GM03348 (cell line): ENCODE measurements at places on chromosomes 3 and 15.
A peak's percentile ranks its signal among the peaks of the same experiment; 100 is the strongest.

- DNase-seq: no peak
These were observed 8.8 kb upstream of the B3GNT5 start for GRCh38 chr3:183244219-183244618.

GRCh38 chr15:50496692-50497091 lies 49.8 kb downstream of the USP50 start:
- no peak for DNase-seq

DNA sequence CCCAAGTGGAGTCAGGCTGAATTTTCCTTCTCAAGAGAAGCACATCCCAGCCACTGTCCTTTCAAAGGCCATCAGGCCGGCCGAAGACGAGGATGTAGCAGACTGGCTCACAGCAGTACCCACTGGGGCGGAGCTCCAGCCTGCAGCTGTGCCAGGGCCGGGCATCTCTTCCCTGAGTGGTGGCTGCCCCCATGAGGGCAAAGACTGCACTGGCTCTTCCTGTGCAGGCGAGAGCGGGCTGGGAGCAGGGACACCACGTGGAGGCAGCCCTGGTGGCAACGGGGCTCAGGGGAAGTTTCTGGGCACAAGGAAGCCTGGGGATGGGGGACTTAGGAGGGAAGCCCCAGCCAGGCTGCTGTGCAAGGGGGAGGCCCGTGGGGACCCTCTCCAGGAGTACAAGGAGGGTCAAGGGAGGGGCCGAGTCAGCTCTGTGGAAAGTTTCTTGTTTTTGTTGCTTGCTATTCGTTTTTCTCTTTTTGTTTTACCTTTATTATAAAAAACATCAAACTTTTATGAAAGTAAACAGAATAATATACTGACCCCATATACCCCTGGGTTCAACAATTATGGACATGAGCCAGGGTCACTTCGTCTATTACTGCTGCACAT lies 66.1 kb downstream of the RPN1 start:
- DNase-seq: peak; percentile 89

- DNase-seq: peak; percentile 42
These were observed 19.5 kb downstream of the BMF start for GRCh38 chr15:40088929-40089755.

- peak; percentile 34 for DNase-seq
These were observed 514.1 kb upstream of the CFAP20DC start for GRCh38 chr3:59563966-59564365.

DNA sequence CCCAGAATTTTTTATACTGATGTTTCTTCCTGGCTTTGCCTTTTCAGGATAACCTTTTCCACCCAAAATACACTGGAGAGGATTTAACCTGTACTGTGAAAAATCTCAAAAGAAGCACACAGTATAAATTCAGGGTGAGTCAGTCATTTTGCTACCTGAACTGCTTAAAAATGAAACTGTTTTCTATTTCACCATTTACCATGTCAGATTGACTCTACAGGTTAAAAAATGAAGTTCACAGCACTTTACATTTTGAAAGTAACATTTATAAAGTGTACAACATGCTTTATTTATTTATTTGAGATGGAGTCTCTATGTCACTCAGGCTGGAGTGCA lies 115.2 kb downstream of the GHSR start:
- no peak for DNase-seq

- DNase-seq: peak; percentile 45
These were observed 123.2 kb downstream of the DNAJB8 start for GRCh38 chr3:128343287-128344051.

DNA sequence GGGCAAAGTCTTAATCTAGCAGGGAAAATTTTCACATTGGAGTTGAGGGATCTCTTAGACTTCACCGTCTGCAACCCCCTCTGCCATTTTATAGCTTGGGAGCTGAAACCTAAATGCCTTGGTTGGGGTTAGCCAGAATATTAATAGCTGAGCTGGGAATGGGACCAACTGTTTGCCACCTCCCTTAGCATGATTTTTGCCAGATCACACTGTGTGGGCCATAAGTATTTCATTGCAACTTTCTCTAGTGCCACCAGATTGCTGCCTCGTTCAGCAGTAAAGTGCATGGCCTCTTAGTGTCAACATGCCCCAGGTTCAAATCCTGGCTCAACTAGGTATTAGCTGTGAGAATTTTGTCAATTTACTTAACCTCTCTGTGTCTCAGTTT lies 55.9 kb upstream of the ABHD17C start:
- no peak for DNase-seq

- no peak for DNase-seq
These were observed 8.2 kb downstream of the HHATL start for GRCh38 chr3:42694366-42694765.

DNA sequence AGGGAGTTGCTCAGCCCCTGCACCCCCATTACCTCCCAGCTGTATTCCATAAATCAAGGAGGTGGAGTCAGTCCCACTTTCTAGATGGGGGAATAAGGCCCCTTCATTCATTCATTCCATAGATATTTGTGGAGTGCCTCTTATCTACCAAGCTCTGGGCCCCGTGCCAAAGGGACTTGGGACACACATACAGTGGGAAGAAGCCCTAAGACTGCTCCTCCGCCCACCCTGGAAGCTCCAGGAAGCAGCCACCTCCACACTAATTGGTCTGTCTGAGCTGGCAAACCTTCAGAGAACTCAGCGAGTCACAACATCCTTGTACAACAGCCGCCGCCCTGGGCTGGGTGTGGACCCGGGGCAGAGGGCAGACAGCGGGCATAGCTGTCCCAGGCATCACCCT lies 6.4 kb downstream of the STRA6 start:
- DNase-seq: peak; percentile 89

DNA sequence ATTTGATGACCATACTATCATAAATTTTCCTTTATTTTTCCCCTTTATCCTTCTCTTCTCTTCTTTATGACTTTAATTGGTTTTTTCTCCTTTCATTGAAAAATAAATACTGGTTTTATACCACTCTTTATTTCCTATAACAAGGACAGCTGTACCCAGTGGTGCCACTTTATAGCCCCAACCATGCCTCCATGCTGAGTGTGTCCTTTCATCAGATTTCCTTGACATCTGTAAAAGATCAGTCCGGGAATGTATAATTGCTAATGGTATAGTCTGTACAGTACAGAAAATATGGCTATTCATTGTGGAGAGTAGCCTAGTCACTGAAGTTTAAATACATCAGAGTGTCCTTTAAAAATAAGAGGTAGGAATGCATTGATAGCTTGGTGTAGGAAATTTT lies 74.6 kb downstream of the EPHA3 start:
- DNase-seq: no peak

- no peak for DNase-seq
These were observed 63.5 kb downstream of the CHRD start for GRCh38 chr3:184443364-184443763.

DNA sequence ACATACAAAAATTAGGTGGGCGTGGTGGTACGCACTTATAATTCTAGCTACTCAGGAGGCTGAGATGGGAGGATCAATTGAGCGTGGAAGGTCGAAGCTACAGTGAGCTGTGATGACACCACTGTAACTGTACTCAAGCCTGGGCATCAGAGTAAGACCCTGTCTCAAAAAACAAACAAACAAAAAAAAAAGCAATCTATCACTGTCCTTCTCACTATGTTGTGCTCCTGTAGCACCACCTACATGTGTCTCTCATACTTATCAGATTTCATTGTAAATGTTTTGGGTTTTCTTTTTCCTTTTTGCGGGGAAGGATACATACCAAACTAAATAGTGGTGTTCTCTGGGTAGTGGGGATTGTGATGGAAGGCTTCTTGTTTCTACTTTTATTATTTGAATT lies 14.8 kb downstream of the FANCD2 start:
- no peak for DNase-seq

GRCh38 chr3:124509884-124510283 lies 220.4 kb upstream of the UMPS start:
- DNase-seq: no peak

GRCh38 chr15:66482539-66482938 lies 15.0 kb downstream of the SNAPC5 start:
- no peak for DNase-seq

DNA sequence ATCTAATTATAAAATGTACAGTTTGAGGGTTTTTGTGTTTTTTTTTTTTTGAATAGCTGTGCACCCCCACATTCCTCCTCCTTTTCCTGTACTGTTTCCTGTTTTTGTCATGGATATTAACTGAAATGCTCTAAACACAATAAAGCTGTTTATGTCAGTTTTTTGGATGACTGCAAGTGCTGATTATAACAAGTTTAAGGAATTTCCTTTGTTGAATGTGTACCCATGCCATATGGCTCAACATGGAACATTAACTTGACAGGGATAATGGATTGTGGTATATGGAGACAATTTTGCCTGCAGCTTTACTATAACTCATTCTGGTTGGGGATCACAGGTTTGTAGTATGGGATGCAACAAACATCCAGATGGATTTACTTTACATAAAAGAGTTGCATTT lies 216.4 kb downstream of the TCF12 start:
- no peak for DNase-seq

GRCh38 chr15:52158084-52158765 lies 33.0 kb downstream of the GNB5 start:
- no peak for DNase-seq

DNA sequence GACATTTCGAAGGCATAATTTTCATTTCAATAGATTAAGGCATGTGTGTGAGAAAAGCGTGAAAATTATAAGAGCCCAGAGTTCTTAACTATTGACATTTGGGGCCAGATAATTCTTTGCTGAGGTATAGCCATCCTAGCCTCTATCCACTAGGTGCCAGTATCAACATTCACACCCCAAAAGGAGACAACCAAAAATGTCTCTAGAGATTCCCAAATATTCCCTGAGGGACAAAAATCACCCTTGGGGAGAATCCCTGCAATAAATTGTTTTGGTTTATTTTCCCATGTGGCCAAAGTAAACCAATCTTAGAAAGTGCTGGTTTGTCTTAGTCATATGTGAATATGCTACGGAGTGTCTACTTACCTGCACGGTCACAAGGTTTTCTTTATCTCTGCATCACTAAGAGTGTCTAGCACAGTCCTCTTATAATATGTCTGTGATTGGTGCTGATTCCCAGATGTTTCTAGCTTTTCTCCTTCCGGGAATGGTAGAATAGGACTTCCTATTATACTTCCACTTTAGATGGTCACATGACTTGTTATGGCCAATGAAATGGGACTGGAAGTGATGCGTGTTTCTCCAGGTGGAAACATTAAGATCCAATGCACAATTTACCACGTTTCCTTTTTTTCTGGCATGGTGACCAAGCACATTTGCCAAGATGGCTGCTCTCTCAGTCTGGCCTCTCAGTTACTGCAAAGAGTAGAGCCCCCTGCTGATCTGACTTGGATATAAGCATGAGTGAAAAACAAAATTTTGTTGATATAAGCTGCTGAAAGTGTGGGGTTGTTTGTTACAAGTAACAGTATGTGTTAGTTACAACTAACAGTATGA lies 8.0 kb upstream of the KBTBD8 start:
- peak; percentile 4 for DNase-seq

DNA sequence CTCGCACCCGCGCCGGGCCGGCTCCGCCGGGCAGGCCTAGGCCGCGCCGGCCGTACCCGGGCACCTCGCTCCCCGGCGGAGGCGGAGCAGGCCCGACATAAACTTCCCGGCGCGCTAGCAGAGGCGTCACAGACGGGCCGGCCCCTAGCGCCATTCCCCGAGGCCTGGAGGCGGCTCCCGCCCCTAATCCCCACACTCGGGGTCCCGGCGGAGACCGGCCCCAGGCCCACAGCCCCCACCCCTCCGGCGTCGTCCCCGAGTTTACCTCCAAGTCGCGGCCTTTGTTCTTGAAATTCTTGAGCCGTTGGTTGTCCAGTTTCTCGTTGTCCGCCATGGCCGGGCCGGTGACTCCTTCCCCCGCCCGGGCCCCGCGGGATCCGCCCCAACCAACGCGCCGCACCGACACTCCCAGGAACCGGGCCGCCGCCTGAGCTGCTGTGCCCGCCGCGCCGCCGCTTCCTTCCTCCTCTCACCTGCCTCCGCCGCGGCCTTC lies 376 bp downstream of the KPNA4 start:
- DNase-seq: peak; percentile 80

- no peak for DNase-seq
These were observed 245.0 kb downstream of the KLF13 start for GRCh38 chr15:31571676-31572075.

DNA sequence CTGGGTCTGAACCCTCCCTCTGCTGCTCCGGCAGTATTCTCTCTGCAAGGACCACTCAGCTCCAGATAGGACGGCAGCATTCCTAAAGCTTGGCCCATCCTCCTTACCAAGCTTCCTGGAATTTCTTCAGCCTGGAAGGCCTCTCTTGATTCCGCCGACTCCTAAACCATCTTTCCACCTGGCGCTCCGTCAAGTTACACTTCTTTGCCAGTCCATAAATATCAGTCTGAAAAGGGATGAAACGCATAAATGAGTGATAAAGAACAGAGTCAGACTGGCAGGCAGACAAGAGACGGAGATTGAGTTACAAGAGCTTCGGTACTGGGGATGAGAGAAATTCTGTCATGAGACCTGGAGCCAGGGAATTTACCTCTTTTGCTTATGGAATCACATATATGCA lies 44.3 kb downstream of the CERS3 start:
- no peak for DNase-seq

- DNase-seq: no peak
These were observed 72.3 kb upstream of the PIAS1 start for GRCh38 chr15:67981848-67982247.

- no peak for DNase-seq
These were observed 52.9 kb upstream of the NUDT16 start for GRCh38 chr3:131328721-131329120.

GRCh38 chr15:51883271-51883837 lies 53.9 kb downstream of the TMOD3 start:
- peak; percentile 59 for DNase-seq

DNA sequence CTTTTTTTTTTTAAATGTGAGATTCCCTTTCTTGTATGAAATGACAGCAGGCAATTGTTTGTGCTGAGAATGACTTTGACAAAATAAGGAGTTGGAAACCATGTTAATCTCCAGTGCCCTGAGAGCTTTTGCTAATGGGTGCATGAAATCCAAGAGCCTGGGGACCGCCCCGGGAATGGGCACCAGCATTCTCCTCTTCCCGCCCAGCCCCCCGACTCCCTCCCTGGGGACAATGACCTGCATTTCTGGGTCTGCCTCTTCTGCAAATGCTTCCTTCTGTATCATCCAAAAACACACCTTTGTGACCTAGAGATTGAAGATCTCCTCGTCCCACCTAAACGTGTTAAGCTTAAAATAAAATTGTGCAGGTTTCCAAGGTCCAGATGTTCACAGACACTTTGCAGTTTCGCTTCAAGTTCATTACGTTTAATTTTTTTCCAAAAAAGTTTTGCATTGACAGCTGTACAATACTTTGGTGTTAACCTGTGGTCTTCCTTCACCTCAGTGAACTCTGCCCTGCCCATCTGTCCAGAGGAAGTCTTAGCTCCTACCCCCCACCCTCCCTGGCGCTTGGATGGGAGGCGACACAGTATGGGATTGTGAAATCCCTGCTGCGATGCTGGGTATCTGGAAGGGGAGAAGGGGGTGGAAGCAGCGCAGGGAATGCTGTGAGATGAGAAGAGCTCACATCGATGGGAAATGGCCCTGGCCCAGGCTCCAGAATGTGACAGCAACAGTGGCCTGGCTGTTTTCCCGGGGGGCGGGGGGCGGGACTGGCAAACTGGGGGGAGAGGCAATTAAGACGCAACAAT lies 50.1 kb downstream of the TLE3 start:
- peak; percentile 57 for DNase-seq

GRCh38 chr3:183491923-183492848 lies 63.3 kb downstream of the KLHL6 start:
- no peak for DNase-seq
